Choroid plexus epithelial cell (primary cell): ENCODE measurements at places on chromosomes 13 and 19.

- DNase-seq = peak; percentile 100
These were observed 58.3 kb upstream of the MEDAG start for GRCh38 chr13:30847650-30848307.

DNA sequence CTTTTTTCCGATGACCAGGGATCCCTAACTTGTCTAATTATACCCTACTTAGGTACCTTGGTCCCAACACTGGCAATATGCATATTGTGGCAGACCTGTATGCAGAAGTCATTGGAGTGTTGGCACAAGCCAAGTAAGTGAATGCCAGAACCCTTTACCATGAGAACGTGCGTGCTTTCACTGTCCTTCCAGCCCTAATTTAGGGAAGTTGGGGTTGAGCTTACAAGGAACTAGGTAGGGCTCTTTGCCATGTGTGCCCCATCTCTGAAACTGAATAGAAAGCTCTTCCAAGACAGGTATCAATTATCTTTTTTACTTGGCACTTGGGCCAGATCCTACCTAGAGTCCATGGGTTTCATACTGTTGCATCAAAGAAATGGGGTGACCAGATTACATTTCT lies 93.2 kb downstream of the FRY start:
- DNase-seq = no peak

- DNase-seq = peak; percentile 77
These were observed 17.6 kb downstream of the LIG1 start for GRCh38 chr19:48152551-48152950.

GRCh38 chr13:50682002-50682401 lies 161.5 kb downstream of the DLEU7 start:
- no peak for DNase-seq

DNA sequence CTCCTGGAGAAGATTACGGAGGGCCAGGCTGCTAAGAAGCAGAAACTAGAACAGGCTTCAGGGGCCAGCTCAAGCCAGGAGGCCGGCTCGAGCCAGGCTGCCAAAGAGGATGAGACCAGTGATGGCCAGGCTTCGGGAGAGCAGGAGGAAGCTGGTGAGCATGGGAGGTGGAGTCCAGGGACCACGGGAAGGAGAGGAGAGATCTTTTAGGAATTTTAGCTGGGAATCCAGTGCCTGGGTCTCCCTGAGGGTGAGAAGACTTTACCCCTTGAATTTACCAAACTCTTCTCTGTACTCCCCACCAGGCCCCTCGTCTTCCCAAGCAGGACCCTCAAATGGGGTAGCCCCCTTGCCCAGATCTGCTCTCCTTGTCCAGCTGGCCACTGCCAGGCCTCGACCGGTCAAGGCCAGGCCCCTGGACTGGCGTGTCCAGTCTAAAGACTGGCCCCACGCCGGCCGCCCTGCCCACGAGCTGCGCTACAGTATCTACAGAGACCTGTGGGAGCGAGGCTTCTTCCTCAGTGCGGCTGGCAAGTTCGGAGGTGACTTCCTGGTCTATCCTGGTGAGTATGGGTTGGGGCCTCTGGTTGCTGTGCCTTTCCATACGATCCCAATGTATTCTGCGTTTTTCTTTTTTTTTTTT lies 824 bp downstream of the TSEN34 start:
- DNase-seq = no peak

DNA sequence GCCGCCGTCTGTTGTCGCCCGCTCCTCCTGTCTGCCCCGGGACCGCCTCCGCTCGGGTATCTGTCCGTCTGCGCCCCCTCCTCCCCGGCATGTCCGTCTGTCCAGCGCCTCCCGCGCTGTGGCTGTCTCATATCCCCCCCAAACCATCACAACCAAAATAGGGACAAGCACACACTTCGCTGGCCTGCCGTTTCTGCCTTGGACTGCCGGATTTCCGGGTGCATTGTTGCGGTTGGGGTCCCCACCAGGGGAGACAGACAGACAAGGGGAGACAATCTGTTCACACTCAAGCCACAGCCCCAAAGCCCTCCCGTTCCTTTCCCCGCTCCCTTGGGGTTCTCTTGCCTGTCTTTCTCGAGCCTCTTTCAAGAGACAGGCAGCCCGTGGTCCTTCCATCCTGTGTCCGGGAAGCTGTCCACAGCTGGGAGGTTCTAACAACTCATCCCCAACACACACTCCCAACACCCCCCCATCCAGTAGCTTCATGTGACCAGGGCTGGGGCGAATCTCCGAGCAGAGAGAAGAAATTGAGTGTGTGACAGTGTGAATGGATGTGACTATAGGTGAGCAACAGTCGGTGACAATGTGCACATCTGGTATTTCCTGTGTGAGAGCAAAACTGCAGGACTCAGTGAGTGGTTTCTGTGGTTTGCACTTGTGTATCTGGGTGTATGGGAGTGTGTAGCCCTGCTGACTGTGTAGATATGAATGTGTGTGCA lies 16.5 kb upstream of the FOSB start:
- peak; percentile 88 for DNase-seq

GRCh38 chr19:54138489-54139256 lies 1.1 kb downstream of the CNOT3 start:
- DNase-seq = no peak

DNA sequence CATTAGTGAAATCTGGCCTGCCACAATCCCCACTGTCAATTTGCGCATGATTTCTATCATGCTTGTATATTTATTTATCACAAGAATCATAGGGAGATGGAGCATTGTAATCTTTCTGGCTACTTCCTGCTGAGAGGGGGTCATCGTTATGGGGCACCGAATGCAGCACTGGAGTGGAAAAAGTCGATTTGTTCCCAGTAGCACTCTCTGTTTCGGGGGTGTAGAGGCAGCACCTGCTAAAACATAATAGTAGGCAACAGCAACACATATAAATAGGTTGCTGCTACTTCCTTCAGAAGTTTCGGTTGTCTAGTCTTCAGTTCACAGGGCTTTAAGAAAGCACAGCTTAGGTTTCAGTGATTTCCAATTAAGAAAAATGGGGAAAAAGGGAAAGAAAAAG lies 23.4 kb upstream of the CEACAM21 start:
- no peak for DNase-seq

- no peak for DNase-seq
These were observed 423.5 kb upstream of the ATXN8OS start for GRCh38 chr13:69683921-69684686.

DNA sequence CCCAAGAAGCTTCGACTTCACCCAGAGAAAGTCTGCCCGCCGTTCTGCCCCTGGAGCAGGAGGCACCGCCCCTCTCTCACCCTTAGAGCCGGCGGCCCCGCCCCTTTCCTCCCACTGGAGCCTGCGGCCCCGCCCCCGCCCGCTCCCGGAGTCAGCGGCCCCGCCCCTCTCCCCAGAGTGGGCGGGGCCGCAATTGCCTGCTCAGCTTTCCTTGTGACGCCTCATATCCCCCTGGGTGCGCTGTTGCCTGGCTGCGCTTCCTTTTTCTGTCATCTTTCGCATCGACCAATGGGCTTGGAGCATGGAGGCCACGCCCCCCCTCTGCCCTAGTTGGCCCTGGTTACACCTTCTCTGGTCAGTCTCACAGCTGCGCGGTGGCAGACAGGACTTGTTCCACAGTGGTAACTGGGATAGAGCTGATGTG lies 38.2 kb upstream of the ZNF492 start:
- no peak for DNase-seq

- no peak for DNase-seq
These were observed 2.2 kb downstream of the PAN3 start for GRCh38 chr13:28140433-28141125.

- DNase-seq = peak; percentile 37
These were observed 40.8 kb upstream of the F7 start for GRCh38 chr13:113064534-113065405.

DNA sequence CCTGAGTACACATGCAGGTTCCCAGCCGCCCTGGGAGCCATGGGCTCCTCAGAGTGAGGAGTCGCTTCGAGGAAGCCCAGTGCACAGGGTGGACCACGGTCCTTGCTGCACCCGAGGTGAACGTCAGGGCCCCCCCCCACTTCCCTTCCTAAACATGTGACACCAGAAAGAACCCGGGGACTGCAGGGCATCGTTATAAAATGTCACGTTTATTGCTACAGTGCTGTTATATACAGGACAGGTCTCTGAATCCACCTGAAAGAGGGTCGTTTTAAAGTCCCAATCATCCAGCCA lies 3.8 kb upstream of the UQCR11 start:
- DNase-seq = no peak

GRCh38 chr19:35267353-35267817 lies 1.4 kb upstream of the USF2 start:
- peak; percentile 38 for DNase-seq

GRCh38 chr19:6678690-6679109 lies 8.7 kb upstream of the TNFSF14 start:
- DNase-seq = peak; percentile 8
